DMS79 treated with DMSO at 0.1 percent for 48 hours (cell line): ENCODE measurements at places on chromosomes 11 and 22.

- DNase-seq: no peak
Measured at GRCh38 chr22:27491888-27492287, 309.7 kb downstream of the MN1 start.

DNA sequence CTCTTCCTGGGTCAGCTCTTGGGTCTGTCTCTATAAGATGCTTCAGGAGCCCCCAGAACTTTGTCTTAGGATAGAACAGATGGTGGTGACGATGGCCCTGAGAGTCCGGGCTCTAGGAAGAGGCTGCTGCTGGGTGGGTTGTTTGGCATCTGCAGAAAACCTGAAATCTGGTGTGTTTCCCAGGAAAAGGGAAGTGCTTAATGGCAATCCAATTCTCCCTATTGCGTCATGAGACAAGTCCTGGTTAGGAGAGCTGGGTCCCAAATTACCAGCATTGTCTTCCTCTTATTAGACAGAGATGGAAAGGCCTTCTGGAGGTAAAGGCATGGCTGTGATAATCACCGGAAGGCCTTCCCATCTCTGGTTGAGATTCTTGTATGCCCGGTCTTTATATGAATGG is 48.9 kb upstream of the GRAMD1B start:
- DNase-seq: no peak

DNA sequence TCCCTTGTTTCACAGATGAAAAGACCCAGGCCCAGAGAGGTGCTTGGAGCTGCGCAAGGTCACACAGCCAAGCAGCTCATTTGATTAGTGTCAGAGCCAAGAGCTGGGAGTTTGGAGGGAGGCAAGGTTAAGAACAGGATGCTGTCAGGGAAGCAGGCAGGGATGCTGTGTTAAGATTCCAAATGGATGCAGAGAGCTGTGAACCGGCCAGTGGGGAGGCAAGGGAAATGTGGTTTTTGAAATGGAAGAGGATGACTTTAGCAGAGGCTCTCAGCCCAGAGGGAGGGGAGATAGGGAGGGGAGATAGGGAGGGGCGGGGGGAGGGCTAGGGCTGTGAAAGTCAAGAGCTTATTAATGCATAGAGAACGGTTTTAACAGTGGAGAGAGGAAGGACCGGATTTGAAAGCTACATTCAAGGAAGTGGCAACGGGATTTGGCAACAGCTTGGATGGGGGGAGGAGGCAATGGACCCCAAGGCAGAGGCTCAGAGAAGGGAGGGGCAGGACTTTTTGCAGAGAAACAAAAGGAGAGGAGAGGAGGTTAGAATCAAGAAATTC is 13.0 kb downstream of the RTN4RL2 start:
- no peak for DNase-seq

DNA sequence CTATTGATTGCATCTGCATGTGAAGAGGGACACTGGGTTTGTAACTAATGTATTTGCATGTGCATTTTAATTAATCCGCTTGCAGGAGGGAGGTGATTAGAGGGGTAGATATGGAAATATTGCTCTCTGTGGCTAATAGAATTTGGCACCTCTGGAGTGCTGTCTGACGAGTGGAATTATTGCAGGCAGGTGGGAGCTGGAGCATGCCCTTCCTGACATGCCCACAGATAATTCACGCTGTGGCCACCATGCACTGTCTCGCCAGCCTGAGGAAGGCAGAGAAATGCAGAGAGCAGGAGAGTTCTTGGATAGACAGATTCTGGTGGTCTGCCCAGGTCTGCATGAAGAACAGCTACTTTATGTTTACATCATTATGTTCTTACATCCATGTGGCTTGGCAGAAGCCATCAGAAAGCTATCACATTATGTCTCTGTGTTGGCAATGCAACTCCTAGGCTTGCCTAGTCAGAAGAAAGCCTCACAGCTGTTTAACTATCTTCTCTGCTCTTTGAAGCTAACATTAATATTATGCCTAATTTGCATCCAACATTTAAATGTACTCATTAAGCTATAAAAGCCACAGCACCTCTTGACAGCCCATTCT is 89.4 kb upstream of the DRD2 start:
- no peak for DNase-seq

GRCh38 chr11:78560153-78560552 is 14.5 kb downstream of the NARS2 start:
- no peak for DNase-seq

DNA sequence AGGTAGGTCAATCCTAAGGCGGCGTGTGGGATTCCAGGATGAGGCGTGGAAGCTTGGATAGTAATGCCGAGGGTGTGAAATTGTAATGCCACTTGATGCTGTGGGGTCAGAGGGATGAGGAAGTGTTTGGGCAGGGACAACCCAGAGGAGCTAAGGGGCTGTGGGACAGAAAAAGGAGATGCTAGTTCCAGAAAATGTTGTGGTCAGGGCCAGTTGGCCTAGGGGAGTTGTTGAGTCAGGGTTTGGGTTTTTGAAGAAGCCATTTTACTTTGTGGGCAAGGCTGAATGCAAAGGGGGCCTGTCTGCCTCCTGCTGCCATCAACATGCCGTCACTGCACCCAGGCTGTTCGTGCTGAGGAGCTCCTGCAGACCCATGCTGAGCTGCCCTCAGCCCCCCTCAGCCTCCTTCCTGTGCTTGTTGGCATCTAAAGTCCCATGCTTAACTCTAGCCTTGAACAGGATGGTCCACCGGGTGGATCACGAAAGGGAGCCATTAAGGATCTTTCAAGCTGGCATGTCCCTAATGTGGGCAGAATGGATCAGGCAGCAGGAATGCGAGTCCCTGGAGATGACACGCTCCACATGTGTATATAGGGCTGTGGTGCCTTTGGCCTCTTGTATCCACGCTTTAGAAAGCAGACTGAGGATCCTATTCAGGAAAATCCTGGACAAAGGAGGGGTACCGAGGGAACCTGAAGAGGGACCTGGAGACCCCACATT is 2.1 kb downstream of the C11orf16 start:
- no peak for DNase-seq
